Hematopoietic multipotent progenitor cell (in vitro differentiated cells): ENCODE measurements at places on chromosomes 3 and 15.

- DNase-seq, result peak; percentile 12
Measured at GRCh38 chr15:58232281-58233065, 94.3 kb downstream of the AQP9 start.

GRCh38 chr15:33780011-33780768 lies 188.1 kb upstream of the CHRM5 start:
- no peak for DNase-seq

- DNase-seq, result no peak
Measured at GRCh38 chr15:63112871-63113270, 8.8 kb upstream of the LACTB start.

DNA sequence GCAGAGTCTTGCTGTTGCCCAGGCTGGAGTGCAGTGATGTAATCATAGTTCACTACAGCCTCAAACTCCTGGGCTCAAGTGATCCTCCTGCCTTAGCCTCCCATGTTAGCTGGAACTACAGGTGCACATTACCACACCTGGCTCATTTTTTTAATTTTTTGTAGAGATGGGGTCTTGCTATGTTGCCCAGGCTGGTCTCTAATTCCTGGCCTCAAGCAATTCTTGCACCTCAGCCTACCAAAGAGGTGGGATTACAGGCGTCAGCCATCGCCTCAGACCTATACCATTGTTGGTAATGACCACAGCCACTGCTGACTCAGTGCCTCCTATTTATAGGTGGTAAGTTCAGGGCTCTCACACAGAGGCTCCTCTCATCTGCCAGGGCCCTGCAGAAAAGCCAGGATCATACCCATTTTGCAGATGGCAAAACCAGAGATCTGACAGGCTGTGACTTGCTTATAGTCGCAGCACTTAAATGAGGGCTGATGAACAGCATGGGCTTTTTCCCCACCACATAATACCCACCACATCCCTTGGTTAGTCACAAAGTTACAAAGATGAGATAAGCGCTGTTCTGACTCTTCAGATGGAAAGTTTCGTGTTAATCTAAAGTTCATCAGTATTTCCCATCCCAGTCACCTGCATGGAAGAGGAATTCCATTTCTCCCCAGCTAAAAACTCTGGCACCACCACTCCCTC lies 21.8 kb upstream of the SPATA12 start:
- DNase-seq, result no peak

GRCh38 chr3:69688400-69688799 lies 50.9 kb upstream of the MITF start:
- DNase-seq, result no peak

GRCh38 chr15:64634576-64635498 lies 140.6 kb downstream of the RBPMS2 start:
- DNase-seq, result no peak

DNA sequence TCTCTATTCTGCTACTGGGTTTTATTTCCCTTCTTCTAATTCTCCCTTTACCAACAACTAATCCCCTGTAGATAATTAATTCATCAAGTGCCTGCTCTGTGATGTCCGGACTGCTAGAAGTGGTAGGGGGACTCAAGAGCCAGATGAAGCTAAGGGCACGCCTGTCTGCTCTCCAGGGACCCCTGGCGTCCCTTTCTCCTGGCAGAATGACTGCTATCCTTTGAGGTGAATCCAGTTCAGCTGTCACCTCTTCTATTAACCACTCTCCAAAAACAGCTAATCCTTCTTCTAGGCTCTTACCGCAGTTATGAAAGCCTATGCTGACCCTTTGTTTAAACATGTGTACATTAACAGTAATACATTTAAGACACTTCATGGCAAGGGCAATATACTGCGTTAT lies 1.4 kb upstream of the CHRNA7 start:
- peak; percentile 49 for DNase-seq

GRCh38 chr15:70492240-70493177 lies 270.8 kb downstream of the UACA start:
- DNase-seq, result peak; percentile 94

- no peak for DNase-seq
Measured at GRCh38 chr3:24867783-24868182, 373.1 kb upstream of the THRB start.

DNA sequence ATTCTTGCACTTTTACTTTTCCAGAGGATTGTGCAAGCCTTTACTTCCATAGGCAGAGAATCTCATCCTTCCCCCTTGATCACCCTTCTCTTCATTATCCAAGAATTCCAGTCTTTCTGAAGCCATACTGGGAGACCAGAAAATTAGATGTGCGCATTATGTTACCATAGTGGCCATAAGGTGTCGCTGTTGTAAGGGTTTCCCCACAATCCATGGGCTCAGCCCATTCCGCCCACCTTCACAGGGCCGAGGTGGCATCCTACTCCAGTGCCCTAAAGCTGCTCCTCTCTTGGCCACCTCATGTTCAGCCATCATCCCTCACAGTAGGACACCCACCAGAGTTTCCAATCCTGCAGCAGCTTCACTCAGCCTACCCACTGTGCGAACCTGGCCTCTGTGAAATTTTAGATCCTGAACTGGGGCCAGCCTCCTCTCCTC lies 35.0 kb downstream of the CTSH start:
- DNase-seq, result peak; percentile 36

DNA sequence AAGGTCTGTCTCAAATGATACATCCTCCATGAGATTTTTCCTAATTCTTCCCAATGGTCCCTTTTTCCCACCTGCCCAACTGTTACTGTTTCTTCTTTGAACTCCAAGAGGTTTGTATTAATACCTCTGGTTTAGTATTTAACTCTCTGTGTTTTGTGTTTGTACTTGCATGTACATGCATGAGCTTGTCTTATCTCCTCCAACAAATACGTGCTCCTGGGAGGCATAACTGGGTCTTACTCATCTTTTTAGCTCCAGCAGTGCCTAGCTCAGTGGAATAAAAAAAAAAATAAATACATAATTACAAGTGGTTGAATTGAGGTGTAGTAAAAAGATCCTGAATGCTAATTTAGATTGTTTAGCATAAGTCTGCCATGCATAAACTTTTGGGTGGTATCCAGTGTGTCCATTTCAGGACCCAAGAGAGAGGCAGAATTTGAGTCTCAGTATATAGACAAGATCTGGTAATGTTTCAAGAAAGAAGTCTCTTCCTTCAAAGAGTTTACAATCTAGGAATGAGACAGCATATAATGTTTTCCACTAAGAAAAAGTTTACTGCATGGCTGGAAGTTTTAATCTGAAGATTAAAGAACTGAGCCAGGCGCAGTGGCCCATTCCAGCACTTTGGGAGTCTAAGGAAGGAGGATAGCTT lies 1.7 kb upstream of the LYSMD2 start:
- DNase-seq, result no peak

DNA sequence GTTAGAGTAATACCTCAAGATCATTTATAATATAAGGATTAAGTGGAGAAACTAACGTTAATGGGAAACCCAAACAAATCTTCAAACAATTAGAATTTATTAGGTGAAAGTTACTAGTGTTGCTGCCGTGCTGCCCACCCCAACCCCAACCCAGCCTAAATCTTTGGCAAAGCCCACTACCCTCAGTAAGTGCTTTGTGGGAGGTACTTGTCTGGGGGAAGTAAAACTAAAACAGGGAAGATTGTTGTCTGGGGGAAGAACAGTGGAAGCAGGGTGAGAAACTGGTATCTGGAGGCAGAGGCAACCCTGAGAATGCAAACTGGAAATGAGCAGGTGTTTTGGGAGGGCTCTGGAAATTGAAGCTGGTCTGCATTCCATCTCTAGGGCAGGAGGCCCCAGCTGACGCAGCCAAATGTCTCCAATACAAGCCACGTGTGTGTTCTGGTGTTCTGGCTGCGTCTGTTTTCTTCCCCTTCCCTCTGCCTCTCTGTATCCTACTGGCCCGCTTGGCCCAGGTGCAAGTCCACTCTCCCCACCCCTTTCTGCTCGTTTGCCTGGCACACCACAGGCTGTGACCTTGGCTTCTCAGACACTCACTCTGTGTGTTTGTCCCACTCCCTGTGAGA lies 32.7 kb downstream of the FEM1B start:
- no peak for DNase-seq

DNA sequence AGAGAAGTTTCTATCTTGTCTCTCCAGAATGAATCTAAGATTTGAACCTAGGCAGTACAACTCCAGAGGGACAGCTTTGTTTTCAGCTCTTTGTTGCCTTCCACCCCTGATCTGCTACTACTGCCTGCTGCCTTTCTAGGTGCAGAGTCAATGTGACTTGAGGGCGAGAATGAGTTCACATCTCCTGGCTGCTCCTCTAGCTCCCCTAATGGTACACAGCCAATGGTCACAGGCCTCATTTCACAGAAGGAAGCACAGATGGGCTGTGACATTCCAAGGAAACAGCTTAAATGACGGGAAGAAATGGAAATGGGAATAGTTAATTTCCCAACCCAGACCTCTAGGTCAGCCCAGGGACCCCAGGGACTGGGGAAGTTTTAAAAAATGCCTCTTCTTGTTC lies 32.4 kb downstream of the FAM43A start:
- no peak for DNase-seq

DNA sequence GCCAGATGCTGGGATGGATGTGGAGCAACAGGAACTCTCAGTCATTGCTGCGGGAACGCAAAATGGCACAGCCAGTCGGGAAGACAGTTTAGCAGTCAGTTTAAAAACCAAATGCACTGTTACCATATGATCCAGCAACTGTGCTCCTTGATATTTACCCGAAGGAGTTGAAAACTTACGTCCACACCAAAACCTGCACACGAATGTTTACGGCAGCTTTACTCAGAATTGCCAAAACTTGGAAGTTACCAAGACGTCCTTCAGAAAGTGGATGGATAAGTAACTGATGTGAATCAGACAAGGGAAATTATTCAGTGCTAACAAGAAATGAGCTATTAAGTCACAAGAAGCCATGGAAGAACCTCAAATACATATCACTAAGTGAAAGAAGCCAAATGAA lies 36.1 kb upstream of the SLC41A3 start:
- DNase-seq, result no peak

DNA sequence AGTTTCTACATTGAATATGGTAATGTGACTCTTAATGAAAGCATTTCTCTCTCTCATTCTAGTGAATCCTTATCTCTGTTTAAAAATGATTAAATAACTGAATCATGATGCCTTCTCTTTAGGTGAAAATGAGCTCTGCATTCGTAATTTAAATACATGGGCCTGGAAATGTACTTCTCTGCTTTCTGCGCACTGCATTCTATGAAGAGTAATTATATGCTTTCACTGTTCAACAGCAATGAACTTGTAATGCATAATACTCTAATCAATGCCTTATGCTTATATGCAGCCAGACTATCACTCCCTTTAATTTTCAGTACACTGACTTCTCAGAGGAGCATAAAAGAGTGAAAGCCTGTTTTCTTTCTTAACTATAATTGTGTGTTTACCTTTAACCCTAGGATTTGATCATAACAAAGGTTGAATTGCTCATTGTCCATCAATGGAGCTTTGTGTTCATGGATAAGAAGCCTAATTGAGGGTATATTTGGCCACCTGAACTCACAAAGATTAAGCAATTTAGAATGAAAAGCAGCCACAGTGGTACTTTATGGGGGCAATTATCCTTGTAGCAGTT lies 330.8 kb upstream of the PDZRN3 start:
- DNase-seq, result no peak

DNA sequence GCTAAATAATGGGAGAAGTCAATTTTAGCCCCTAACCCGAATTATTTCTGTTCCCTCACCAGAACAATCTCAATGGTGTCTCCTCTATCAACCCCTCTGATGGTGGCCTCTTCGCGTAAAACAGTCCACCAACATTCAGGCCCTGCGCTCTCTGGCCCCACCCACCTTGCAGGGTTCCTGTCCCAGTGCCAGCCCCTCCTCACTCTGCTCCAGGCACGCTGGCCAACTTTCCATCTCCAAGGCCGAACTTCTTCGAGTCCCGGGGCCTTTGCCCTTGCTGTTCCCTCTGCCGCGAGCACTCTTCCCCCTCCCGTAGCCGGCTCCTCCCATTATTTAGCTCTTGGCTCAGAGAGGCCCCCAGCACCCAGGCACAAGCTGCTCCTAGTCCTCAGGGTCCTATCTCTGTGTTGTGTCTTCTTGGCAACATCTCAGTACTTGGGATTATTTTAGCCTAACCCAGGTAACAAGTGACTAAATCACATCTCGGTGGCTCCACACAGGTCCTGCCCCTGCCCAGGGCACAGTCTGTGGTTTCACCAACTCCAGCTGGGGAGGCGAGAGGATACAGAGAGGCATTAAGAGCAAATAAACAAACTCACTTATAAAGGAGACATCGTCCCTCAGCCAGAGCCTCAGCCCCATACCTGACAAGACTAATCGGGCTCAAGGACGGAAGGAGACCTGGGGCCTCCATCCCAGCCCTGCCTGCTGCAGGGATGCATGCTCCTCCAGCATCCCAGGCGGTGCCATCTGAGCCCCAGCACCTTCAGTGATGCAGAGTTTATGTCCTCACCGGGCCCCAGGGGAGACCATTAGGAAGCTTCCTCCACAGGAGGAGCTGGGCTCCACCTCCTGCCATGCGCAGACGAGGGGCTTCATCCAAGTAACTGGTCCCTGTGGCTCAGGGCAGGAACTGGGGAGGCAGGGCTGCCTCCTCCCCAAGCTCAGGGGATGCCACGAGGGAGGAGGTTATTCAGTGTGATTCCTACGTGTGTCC lies 19.7 kb upstream of the IQSEC1 start:
- DNase-seq, result no peak

DNA sequence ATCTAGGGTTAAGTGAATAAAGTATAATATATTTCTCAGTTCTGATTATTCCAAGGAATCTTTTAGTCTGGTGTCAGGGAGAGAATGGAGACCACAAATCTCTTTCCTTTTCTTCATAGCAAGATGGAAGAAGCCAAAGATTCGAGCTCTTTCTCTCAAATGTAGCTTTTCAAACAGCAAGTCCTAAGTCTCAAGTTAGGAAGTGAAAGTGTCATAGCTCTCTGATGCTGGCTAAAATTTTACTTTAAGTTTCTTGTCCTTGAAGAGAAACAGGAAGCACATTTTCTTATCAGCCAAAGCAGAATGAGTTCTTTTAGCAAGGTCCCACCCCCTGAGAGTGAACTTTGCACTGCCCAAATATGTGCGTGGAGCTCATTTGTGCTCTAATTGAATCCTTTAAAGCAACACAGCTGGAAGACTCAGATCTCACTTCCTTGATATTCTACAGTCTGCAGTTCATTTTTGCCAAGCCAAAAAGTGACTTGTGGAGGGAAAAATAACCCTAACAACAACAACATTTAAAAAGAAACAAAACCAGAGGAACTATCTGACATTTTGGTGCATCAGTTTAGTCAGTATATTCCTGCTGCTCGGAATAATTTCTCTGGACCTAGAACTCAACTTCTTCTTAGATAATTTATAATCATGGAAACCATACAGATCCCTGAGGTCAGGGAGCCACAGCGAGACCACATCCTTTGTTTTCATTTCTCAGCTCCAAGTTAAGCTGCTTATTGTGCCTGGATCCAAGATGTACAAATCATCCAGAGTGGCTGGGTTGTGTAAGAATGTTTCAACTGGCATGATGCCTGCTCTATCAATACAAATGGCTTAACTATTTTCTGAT lies 238.7 kb upstream of the P2RY1 start:
- peak; percentile 99 for DNase-seq
